ENCODE measurements at places on chromosomes 4 and X. TPM values are rescaled to one million over a fixed set of nuclear protein-coding genes. Genes with fewer than 3 reads are reported as not detected.

COL4A5 gene
- total RNA-seq: 102 TPM

DNA sequence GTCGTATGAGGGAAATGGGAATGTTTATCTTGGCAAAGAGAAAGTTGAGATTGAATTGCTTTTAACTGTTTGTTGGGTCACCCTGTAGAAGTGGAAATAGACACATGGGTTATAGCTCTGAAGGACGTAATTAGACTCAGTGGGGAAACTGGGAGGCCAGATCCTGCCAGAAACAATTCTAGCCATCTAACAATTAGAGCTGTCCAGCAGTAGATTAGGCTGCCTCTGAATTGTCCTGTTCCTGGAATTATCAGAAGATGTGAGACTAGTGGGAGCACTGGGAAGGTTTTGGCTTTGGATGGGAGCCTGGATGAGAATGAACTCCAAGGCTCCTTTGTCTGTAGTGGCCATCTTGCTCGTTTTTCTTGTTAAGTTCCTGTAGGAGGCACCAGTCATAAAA, 61.9 kb upstream of the IGFBP7 start:
- H3K27ac ChIP-seq: no peak overlapping the region
- H3K4me1 ChIP-seq: no peaks in the 10 kb centered on the region
- DNase-seq: no peak
- no peaks in the 10 kb centered on the region for H3K27me3 ChIP-seq
- H3K4me3 ChIP-seq: no peak overlapping the region

LANCL3 gene
- 0.83 TPM for total RNA-seq

DNA sequence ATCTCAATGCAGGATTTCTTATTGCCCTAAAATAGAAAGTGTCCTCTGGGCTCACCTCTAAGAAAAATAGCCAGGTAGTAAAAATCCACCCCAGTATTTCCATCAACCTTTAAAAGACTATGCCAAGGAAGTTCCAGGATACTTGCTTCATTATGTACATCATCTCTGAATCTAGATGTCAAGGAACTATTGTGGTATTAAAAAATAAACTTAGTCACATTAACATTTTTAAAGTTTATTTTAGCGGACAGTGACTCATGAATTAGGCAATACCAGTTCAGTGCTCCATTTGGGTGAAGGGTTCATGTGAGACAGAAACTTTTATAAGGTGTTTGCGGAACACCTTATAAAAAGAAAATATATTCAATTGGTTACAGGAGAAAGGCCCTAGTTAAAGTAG, 209.2 kb downstream of the ADAM29 start:
- H3K27me3 ChIP-seq: no peaks in the 10 kb centered on the region
- H3K27ac ChIP-seq: peak overlapping the region; percentile 25
- no peak for DNase-seq
- no peaks in the 10 kb centered on the region for H3K36me3 ChIP-seq
- H3K4me3 ChIP-seq: no peak overlapping the region

GRCh38 chr4:915595-915994, 16.5 kb downstream of the GAK start:
- H3K27me3 ChIP-seq: no peaks in the 10 kb centered on the region
- H3K4me3 ChIP-seq: no peak overlapping the region
- DNase-seq: no peak
- H3K27ac ChIP-seq: no peak overlapping the region
- 0 out of 2 replicates have a peak, but pooled peaks cover 4% of the 10 kb centered on the region for H3K36me3 ChIP-seq

DNA sequence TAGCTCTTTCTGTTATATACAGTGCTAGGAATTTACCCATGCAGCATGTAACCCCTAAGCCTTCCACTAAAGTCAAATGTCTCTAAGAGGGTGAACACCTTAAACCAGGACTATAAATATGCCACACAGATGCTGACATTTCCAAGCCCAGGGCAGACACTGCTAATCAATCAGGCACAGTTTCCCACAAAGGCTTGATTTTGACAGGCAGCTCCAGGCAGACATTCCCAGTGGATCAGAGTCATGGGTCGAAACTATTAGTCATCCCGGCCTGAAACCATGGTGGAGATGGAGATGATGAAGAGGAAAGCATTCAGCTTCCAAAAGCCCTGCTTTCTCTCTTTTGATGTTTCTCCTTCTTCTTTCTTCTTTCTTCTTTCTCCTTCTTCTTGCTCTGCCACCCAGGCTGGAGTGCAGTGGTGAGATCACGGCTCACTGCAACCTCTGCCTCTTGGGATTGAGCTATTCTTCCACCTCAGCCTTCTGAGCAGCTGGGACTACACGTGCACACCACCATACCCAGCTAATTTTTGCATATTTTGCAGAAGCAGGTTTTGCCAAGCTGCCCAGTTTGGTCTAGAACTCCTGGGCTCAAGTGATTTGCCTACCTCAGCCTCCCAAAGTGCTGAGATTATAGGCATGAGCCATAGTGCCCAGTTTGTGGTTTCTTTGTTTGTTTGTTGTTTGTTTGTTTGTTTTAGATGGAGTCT, 21.0 kb upstream of the SORCS2 start:
- H3K4me3 ChIP-seq: no peak overlapping the region
- no peaks in the 10 kb centered on the region for H3K4me1 ChIP-seq
- no peak for DNase-seq
- H3K27me3 ChIP-seq: 0 out of 2 replicates have a peak, but pooled peaks cover 3% of the 10 kb centered on the region
- no peak overlapping the region for H3K27ac ChIP-seq
- no peaks in the 10 kb centered on the region for H3K36me3 ChIP-seq

- no peak for DNase-seq
- H3K27me3 ChIP-seq: no peaks in the 10 kb centered on the region
- H3K4me3 ChIP-seq: no peak overlapping the region
- no peaks in the 10 kb centered on the region for H3K4me1 ChIP-seq
Measured at GRCh38 chr4:180538384-180539057, 1704.7 kb upstream of the TENM3 start.

- no peak overlapping the region for H3K27ac ChIP-seq
- H3K4me1 ChIP-seq: no peaks in the 10 kb centered on the region
- no peaks in the 10 kb centered on the region for H3K36me3 ChIP-seq
- DNase-seq: no peak
Measured at GRCh38 chr4:89482251-89482650, 174.7 kb upstream of the GPRIN3 start.

DNA sequence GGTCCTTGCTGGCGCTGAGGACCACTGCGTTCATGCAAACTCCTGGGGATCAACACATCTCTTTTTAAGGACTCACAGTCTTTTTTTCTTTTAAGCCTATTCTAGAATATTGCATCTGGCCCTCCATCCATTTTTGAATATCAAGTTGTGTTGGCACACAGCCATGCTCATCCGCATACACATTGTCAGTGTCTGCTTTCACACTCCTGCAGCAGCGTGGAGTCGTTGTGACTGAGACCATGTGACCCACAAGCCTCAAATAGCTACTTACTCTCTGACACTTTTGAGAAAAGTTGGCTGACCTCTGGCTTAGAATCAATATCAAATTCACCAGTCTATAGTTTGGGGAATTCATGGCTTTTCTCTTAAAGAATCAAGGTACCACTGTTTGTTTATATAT, 191.8 kb upstream of the S100G start:
- H3K27me3 ChIP-seq: no peaks in the 10 kb centered on the region
- H3K27ac ChIP-seq: no peak overlapping the region

DNA sequence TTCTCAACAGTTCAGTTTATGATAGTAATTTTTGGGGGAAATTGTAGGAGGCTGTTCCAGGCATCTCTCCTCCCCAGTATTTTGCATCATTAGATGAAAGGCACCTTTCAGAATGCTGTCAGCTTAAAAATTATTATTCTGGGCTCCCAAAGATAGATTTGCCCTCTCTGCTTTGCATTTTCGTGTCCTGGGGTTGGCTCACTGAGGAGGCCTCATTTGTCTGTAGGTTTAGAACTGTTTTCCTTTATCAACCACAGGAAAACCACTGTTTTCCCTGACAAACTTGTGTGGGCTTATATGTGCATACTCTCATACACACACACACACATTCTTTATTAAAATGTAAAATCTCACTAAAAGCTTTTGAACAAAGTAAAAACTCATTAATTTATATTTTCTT, 197.2 kb upstream of the VCX3A start:
- no peak overlapping the region for H3K4me3 ChIP-seq
- no peak for DNase-seq
- H3K36me3 ChIP-seq: no peaks in the 10 kb centered on the region
- H3K4me1 ChIP-seq: no peaks in the 10 kb centered on the region
- H3K27ac ChIP-seq: no peak overlapping the region
- no peaks in the 10 kb centered on the region for H3K27me3 ChIP-seq

GRCh38 chrX:123626962-123627361, 105.9 kb downstream of the THOC2 start:
- H3K4me3 ChIP-seq: no peak overlapping the region
- no peak overlapping the region for H3K27ac ChIP-seq
- DNase-seq: no peak
- H3K4me1 ChIP-seq: no peaks in the 10 kb centered on the region
- H3K27me3 ChIP-seq: no peaks in the 10 kb centered on the region

- no peak overlapping the region for H3K4me3 ChIP-seq
- H3K27ac ChIP-seq: no peak overlapping the region
- peaks cover 14% of the 10 kb centered on the region for H3K4me1 ChIP-seq
Measured at GRCh38 chr4:74054483-74055047, 16.1 kb upstream of the CXCL3 start.

- no peaks in the 10 kb centered on the region for H3K4me1 ChIP-seq
- no peak overlapping the region for H3K4me3 ChIP-seq
- no peaks in the 10 kb centered on the region for H3K27me3 ChIP-seq
- no peaks in the 10 kb centered on the region for H3K36me3 ChIP-seq
- peak; percentile 20 for DNase-seq
- no peak overlapping the region for H3K27ac ChIP-seq
Measured at GRCh38 chr4:149113804-149114430, 671.7 kb upstream of the NR3C2 start.

PPP1R3F gene
- 5.2 TPM for total RNA-seq

SPATA4 gene
- 1.1 TPM for total RNA-seq

GRCh38 chr4:9804918-9805317, 23.5 kb downstream of the DRD5 start:
- H3K27me3 ChIP-seq: peaks cover 21% of the 10 kb centered on the region
- H3K4me3 ChIP-seq: no peak overlapping the region
- DNase-seq: no peak

GRCh38 chrX:131067846-131068745, 9.9 kb downstream of the ARHGAP36 start:
- DNase-seq: no peak
- no peak overlapping the region for H3K27ac ChIP-seq
- H3K27me3 ChIP-seq: peaks cover 43% of the 10 kb centered on the region
- no peaks in the 10 kb centered on the region for H3K4me1 ChIP-seq
- H3K36me3 ChIP-seq: no peaks in the 10 kb centered on the region

TMEM255A gene
- total RNA-seq: 9.4 TPM

DCAF8L1 gene
- 0.15 TPM for total RNA-seq

DNA sequence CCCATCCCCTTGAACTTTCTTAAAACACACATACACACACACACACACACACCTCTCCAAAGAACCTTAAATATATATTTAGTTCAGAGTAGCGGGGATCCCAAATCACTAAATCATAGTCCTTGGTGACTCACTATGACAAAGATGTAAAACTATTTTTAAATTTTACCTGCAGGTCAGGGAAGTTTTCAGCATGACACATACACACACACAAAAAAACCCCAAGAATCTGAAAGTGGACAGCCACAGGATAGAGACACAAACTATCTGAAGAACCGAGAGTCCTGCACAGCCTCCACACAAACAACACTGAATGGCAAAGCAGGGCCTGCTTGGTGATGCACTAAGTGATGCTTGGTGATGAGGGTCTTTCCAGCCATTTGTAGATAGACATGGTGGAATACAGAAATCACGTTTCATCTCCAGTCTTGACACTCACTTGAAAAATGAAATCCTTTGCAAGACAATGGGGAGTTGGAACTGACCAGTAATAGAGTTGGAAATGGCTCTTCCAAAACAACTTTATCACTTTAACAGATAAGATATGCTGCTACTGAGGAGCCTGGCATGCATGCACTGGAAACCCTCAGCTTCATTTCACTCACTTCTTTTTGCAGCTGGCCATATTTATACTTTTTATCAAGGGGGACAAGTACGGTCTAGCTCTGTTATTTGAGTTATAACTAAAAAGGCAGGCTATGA, 307.3 kb downstream of the RAPGEF2 start:
- no peaks in the 10 kb centered on the region for H3K27me3 ChIP-seq
- no peak overlapping the region for H3K4me3 ChIP-seq
- peak overlapping the region; percentile 55 for H3K27ac ChIP-seq
- DNase-seq: no peak
- H3K36me3 ChIP-seq: no peaks in the 10 kb centered on the region

GRCh38 chr4:69984030-69984443, 11.7 kb upstream of the STATH start:
- no peaks in the 10 kb centered on the region for H3K27me3 ChIP-seq
- no peak overlapping the region for H3K4me3 ChIP-seq
- no peaks in the 10 kb centered on the region for H3K36me3 ChIP-seq
- peak; percentile 16 for DNase-seq

GRCh38 chrX:115367455-115367854, 77.9 kb downstream of the LUZP4 start:
- no peaks in the 10 kb centered on the region for H3K27me3 ChIP-seq
- no peak overlapping the region for H3K4me3 ChIP-seq
- DNase-seq: no peak
- H3K27ac ChIP-seq: no peak overlapping the region
- H3K36me3 ChIP-seq: no peaks in the 10 kb centered on the region

DNA sequence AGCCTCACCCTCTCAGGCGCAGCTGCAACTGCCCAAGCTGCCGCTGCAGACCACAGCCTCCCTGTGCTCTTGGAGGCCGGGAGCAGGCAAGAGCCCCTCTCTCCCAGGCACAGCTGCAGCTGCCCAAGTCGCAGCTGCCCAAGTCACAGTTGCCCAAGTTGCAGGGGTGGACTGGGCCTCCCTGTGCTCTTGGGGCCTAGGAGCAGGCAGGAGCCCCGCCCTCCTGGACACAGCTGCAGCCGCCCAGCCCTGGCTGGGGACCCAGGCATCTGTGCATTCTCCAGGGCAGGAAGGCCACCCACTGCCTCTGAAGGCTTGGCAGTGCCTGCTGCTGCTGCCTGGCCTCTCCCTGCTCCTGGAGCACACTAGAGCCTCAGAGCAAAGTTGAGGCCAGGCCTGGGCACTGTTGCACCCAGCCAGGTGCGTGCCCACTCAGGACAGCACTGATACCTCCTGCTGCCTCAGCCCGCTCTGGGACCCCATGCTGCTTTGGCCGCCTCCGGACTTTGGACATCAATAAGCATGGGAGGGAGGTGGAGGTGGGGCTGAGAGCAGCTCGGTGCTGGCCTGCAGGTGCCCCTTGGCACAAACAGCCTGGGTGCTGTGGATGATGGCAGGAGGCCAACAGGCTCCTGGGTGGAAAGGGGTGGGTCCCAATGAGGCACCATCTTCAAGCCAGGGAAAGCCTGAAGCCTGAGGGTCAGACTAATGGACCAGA, 247.5 kb downstream of the PDGFC start:
- H3K4me1 ChIP-seq: no peaks in the 10 kb centered on the region
- H3K27ac ChIP-seq: no peak overlapping the region
- no peaks in the 10 kb centered on the region for H3K36me3 ChIP-seq
- no peak overlapping the region for H3K4me3 ChIP-seq

GRCh38 chr4:175946472-175947116, 119.0 kb upstream of the WDR17 start:
- no peaks in the 10 kb centered on the region for H3K27me3 ChIP-seq
- no peaks in the 10 kb centered on the region for H3K4me1 ChIP-seq

LDB2 gene
- not detected for total RNA-seq

DNA sequence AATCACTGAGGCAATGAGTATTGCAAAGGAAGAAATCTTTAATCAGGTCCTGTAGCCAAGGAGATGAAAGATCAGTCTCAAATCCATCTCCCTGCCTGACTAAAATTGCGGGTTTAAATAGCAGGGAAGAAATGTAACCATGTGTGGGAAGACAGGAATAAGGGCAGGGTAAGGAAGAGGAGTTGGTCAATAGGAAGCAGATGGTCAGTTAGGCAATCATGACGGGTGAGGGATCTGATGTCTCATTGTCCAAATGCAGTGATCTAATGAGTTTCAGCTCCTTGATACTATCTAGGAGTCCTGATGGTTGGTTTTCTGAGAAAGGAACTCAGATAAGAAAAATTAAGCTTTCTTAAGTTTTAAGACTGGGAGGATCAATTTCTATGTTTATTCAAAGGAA, 200.8 kb downstream of the SPATA18 start:
- no peaks in the 10 kb centered on the region for H3K4me1 ChIP-seq
- H3K27ac ChIP-seq: no peak overlapping the region
- H3K4me3 ChIP-seq: no peak overlapping the region
- H3K27me3 ChIP-seq: no peaks in the 10 kb centered on the region

All from PC-9 (cell line).